Skin of body (tissue), 3 donors: ENCODE measurements at places on chromosomes 16 and 17. TPM values are rescaled to one million over a fixed set of nuclear protein-coding genes. Genes with fewer than 3 reads are reported as not detected.

DNA sequence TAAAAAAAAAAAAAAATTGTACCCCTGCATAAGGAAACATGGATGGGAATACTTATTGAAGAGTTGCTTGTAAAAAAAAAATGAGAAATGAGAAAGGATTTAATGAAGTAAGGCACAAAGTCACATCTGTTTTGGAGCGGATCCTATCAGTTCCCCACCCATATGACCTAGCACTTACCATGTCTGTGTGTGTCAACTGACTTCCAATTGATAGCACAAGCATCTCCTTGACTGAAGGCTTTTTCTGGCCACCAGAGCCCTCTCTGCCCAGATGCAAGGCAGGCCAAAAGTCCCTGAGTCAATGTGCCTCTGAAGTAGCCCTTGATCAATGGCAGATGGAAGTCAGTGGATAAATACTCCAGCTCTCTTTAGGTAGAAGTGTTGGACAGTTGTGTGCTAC, 13.4 kb upstream of the NLK start:
- no peak for DNase-seq

- peak; percentile 23 for DNase-seq
These were observed 15.2 kb downstream of the MRM3 start for GRCh38 chr17:797236-797840.

DNA sequence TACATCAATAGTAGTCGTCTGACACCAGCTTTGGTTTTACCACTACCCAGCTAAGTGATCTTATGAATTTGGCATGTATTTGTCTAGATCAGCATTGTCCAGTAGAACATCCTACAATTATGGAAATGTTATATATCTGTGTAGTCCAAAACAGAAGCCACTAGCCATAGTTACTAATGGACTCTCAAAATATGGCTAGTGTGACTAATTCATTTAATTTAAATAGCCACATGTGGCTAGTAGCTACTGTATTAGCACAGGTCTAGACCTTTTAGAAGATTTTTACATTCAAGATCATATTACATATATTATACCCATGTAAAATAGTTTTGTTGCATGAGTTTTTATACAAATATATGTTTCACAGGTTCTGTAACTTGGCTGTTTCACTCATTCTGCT, 27.0 kb upstream of the NFAT5 start:
- DNase-seq = no peak

GRCh38 chr17:8470447-8471047, 34.9 kb downstream of the NDEL1 start:
- no peak for DNase-seq

- DNase-seq = no peak
These were observed 57.8 kb upstream of the TMEM97 start for GRCh38 chr17:28261219-28261618.

- DNase-seq = no peak
These were observed 23.1 kb downstream of the CACNA1G start for GRCh38 chr17:50583641-50584040.

DNA sequence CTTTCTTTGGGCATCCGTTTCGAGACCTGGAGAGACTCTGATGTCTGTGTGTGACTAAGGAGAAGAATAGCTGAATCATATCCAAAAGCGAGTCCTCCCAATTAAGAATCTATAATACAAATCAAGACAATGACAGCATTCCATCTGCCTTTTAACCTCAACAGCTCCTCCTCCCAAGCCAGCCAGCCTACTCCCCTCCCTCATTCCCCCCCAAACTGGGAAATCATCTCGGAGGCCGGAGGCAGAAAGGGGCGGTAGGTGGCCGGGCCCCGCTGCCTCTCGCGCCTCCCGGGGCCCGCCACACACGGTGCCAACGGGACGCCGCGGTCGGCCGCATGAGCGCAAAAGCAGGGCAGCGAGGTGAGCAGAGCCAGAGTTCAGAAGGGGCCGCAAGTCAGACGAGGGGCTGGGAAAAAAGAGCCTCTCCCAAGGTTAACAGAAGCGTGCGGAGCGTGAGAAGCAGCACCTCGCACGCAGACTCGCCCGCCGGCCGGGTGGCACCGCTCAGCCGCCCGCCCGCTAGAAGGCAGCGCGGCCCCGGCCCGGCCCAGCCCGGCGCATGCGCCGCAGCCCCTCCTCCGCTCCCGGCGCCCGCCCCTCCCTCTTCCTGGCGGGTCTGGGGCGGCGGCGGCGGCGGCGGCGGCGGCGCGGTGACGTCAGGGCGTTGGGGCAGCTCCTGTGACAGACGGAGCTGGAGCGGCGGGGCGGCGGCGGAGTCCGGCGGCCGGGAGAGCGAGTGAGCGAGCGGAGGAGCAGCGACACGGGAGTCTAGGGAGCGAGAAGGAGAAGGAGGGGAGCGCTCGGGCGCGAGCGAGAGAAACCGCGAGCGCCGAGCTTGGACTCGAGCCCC, at the start of gene PAFAH1B1:
Gene PAFAH1B1 (plus strand): TSS at position 684 of the 850 bp plus-strand sequence. CDS start 44,635 bp downstream, outside the sequence.
- DNase-seq = peak; percentile 72

DNA sequence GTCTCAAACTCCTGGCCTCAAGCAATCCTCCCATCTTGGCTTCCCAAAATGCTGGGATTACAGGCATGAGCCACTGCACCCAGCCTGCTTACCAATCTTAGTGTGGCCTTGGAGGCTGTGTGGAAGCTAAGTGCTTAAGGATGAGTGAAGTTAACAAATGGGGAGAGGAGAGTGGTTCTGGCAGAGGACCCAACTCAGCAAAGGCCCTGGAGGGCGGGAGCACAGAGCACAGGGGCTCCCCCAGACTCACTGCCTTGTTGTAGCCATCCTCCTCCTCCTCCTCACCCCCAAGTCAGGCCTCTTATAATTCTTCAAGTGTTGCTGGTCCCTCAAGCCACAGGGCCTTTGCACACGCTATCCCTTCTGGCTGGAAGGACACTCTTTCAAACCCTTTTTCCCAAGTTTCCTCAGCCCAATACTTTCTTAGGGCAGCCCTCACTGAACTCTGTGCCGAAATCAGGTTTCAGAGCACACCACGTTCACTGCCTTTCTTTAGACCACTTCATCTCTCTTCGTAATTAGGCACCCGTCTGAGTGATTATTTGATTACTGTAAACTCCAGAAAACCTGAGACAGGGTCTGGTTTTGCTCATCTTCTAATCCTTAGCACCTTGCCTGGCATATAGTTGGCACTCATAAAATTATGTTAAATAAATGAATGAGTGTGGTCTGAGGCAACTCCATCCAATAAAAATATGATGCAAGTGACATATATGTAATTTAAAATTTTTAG, 23.4 kb downstream of the NGFR start:
- DNase-seq = no peak

GRCh38 chr16:81421536-81421935, 23.1 kb upstream of the CMIP start:
- DNase-seq = no peak

- DNase-seq = no peak
These were observed 115.0 kb upstream of the CIBAR2 start for GRCh38 chr16:85227084-85227945.

- no peak for DNase-seq
These were observed 566.0 kb upstream of the PSMD7 start for GRCh38 chr16:73730481-73731090.

- no peak for DNase-seq
These were observed 33.5 kb upstream of the SREBF1 start for GRCh38 chr17:17870247-17870646.

- no peak for DNase-seq
These were observed 93.5 kb downstream of the GOSR1 start for GRCh38 chr17:30570596-30571265.

- DNase-seq = no peak
These were observed 13.2 kb downstream of the TERF2IP start for GRCh38 chr16:75660726-75661302.

DNA sequence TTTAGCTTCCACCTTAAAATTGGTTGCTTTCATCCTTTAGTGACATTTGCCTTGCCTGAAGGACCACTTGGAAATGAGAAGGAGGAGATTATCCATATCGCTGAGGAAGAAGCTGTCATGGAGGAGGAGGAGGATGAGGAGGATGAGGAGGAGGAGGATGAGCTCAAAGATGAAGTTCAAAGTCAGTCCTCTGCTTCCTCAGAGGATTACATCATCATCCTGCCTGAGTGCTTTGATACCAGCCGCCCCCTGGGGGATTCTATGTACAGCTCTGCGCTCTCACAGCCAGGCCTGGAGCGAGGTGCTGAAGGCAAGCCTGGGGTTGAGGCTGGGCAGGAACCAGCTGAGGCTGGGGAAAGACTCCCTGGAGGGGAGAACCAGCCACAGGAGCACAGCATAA, 11.5 kb upstream of the TMEM106A start:
- no peak for DNase-seq

DNA sequence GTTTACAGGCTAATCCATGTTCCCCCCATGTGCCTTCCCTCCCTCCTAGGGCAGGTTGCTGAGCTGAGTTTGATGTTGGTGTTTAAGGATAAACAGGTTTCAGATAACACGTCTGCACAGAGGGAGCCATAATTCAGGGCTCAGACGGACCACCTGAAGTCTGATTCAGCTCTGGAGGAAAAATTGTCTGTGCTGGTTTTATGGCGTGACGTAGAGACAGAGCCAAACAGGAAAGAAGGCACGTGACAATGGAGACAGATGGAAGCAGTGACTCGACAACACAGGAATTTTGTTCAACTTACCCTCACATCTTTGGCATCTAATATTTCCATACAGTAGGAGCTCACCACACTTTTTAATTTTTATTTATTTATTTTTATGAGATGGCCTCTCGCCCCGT, 10.7 kb upstream of the USP10 start:
- DNase-seq = peak; percentile 19

- DNase-seq = no peak
These were observed 139.1 kb downstream of the FTO start for GRCh38 chr16:53843084-53843483.

DNA sequence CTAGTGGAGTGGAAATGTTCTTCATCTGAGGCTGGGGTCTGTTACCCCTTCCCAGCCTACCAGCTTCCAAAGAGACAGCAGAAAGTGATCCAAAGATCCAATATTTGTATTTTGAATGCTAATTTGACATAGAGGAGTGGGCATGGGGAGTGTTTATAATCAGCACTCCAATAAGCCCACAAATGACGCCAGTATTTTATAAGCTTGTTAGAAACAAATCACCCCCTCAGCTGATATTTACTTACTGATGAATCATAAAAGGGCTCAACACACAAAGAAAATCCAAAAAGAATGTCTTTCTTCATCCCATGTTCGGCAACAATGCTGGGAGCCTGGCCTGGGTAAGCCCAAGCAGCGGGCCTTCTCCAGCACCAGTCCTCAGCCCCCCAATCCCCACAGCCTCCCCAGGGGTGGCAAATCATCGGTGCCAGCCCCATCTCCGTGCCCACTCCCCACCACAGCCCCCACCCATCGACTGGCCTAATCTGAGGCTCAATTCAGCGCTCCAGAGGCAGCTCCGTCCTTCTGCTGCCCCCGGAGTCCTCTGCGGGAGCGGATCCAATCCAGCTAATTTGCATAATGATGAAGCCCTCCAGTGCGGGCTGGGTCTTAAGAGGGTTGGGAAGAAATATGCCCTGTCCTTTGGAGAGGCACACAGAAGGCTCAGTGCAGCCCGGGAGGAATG, 169.5 kb downstream of the C16orf78 start:
- DNase-seq = no peak

DNA sequence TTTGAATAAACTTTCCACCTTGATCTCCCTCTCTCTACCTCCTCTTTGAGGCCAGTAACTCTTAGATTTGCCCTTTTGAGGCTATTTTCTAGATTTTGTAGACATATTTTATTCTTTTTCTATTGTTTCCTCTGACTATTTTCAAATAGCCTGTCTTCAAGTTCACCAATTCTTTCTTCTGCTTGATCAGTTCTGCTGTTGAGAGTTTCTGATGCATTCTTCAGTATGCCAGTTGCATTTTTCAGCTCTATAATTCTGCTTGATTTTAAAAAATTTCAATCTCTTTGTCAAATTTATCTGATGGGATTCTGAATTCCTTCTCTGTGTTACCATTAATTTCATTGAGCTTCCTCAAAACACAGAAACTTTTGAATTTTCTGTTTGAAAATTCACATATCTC, 257.5 kb downstream of the HAPSTR1 start:
- no peak for DNase-seq

DNA sequence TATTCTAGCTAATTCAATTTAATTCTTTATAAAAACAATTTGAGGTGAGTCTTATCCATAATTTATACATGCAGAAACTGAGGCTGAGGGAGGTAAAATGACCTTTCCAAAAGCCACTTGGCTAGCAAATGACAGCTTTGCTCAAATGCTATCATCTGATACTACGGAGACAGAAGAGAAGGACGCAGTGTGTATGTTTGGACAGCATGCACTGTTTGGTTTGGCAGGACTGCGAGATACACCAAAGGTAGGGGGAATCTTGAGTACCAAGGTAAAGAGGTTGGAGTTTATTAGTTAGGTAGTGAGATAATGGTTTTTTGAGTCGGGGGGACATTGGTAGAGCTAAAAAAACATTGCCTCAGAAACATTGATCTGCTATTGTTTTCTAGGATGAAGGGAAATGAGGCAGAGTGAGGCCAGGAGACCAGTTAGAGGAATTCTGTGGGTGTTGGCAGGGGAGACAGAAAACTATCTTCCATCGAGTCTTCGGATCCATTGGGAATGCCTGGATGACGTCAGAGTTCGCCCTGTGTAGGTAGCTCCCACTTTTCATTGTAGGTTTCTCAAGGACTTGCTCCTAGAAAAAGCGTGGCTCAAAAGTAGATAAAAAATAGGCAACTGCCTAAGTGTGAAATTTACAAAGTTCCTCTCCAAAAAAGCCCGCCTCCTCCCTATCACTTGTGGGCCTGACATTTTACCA, 2.5 kb upstream of the HS3ST4 start:
- no peak for DNase-seq

DNA sequence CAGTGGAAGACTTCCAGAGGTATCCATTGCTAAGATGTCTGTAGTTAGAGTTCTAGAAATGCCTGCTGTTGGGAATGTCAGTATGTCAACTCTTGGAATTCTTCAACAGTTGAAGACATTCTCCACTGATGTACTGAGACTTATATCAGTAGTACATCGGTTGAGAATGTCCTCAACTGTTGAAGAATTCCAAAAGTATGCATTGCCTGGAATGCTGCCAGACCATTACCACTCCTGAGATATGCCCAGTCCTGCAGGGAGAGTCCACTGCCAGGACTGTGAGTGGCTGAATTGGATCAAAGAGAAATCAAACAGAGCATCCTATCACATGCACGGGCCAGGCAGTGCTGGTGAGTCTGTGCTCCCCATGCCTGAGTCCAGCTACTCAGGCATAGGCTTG, 42.0 kb downstream of the IL21R start:
- DNase-seq = no peak

Gene SLC52A1
- 0.59 TPM for total RNA-seq

Gene ALOX12
- 1.2 TPM for total RNA-seq

Gene SNAI3
- 0.79 TPM for total RNA-seq

Gene PRM2
- not detected for total RNA-seq

Gene MMP25
- total RNA-seq = 0.99 TPM

Gene EVPL
- total RNA-seq = 43.7 TPM

Gene ALOXE3
- total RNA-seq = 3.2 TPM

Gene FA2H
- 5.9 TPM for total RNA-seq
